NCI-H146 (cell line): ENCODE measurements at places on chromosomes 6 and 20.
A peak's percentile ranks its signal among the peaks of the same experiment; 100 is the strongest.

DNA sequence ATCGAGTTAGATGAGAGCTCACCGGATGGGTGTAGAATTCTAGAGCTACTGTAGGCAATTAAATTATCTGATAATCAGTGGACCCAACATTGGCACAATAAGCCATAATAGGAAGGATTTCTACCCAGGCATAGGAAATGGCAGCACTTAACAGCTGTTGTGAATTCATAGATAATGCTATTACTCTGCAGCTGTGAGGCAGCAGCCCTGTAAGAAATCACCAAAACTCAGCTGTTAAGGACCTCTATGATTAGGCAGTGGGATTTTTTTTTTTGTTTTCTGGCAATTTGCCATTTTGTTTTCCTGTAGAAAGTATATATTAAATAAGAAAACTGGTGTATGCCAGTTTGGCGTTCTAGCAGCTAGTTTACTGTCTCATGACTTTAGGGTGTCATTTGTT is 609.1 kb upstream of the SLC35B3 start:
- DNase-seq: no peak

DNA sequence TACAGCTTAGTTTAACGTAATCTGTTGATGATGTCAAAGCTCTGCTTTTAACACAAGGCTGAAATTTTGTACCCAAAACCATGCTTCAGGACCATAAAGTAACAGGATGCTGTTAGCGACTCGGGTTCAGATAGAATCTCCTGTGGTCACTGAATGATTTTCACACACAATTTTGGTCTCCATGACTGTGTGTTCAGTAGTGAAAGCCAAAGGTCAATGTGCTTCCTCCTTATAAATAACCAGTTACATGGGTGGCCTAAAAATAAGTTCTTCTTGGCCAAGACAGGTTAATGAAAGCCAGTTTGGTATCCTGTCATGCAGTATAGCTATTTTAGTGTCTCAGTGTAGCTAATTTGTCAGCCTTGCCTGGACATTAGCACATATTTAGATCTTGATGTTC is 19.1 kb upstream of the LOC128125822 start:
- no peak for DNase-seq

DNA sequence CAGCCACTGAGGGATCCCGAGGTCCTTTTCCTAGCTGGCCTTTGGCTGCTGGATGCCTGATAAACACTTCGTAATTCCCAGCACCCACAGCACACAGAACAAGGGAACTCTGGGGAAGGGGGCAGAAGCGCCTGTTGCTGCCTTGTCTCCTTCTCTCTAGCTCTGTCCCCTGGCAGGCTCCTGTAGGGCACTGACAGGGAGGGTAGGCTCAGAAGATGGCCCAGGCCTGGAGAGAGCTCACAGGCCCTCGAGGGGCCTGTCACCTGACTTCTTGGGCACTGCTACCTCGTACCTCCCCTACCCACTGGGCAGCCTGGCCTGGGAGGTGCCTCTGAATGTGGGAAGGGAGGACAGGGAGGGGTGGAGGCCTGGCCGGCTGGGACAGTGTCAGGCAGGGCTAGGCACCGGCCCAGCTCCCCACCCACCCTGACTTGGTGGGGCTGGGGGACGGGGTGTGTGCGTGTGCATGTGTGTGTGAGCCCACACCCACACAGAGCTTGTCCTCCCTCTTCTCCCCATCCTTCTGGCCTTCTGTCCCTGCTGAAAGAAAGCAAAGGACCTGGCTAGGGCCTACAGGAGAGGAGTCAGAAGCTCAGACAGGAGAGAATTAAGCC is 18.1 kb downstream of the C6orf132 start:
- no peak for DNase-seq

DNA sequence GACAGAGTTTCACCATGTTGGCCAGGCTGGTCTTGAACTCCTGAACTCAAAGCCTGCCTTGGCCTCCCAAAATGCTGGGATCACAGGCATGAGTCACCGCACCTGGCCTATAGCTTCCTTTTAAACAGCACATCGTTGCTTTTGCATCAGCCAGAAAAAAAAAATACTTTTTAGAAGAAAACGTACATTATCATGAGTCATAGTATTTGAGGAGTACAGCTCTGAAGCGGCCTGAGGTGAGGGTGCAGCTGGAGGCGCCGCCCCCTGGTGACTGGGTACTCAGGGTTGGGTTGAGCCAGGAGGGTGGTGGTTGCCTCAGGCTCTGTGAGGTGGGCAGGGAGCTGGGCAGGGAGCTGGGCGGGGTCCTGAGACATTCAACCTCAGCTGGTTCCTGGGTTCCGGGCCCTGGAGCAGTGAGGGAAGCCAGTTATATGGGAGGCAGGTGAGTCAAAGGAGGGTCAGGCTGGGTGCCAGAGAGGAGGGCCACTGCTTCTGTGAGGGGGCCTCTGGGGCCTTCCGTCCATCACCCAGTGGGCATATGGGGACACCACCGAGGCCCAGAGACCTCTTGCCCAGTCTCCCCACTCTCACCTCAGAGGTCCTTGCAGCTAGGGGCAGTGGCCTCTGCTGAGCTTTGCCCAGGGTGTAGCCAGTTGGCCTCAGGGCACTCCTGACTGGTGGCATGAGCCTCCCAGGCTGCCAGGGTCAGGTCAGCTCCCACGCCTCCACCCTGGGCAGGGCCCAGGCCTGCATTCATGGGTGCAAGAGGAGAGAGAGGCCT is 11.7 kb upstream of the ID1 start:
- peak; percentile 79 for DNase-seq

DNA sequence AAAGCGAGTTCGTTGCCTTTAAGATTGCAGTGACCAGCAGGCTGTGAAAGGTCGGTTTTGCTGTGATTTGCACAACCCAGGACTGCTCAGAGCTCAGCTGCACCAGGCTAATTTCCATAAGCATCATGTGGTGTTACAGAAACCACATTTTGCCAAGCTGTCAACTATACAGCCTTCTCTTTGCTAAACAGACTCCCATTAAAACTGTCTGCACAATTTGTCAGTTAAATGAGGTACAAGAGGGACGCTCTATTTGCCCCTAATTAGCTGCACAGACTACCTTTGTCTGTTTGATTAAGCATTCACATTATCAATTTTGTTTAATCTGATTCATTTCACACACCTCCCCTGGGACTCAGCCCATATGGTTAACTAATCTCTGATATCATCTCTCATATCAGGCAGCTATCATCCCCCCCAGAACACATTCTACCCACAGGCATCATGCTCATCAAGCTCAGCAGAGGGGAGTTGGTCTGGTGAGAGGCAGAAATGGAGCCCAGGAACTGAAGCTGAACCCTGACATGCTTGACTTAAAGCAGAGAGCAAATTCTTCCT is 62.1 kb downstream of the OLIG3 start:
- DNase-seq: no peak

GRCh38 chr6:103570431-103570830 is 1289.3 kb downstream of the HACE1 start:
- no peak for DNase-seq

DNA sequence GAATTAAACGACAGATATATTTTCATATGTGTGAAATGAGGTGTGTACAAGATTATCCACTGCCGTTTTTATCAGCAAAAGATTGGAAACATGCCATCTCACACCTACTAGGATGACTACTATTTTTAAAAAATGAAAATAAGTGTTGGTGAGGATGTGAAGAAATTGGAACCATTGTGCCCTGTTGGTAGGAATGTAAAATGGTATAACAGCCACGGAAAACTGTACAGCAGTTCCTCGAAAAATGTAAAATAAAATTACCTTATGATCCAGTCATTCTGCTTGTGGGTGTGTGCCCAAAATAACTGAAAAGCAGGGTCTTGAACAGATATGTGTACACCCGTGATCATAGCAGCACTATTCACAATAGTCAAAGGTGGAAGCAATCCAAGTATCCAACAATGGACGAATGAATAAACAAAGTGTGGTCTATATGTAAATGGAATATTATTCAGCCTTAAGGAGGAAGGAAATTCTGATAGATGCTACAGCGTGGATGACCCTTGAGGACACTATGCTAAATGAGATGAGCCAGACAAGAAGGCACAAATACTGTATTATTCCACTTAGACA is 27.0 kb upstream of the CCN5 start:
- DNase-seq: no peak

DNA sequence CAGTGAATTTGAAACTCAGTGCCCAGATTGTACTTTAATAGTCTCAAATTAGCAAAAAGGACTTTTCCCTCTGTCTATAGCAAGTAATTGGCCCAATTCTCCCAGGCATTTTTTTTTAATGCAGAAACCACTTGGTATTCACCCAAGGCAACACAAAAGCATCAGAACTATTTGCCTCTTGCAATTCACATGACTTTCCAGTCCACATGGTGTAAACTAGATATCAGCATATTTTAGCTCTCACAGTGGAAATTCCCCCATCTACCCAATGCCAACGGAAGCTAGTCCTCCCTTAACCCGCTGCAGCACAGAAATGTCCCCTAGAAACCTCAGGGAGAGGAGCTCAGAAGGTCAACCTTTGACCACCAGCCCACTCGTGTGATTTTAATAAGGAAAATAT is 103.4 kb upstream of the CDYL start:
- no peak for DNase-seq

- peak; percentile 56 for DNase-seq
Observed at GRCh38 chr20:45969712-45970634, 2.0 kb downstream of the ZNF335 start.

DNA sequence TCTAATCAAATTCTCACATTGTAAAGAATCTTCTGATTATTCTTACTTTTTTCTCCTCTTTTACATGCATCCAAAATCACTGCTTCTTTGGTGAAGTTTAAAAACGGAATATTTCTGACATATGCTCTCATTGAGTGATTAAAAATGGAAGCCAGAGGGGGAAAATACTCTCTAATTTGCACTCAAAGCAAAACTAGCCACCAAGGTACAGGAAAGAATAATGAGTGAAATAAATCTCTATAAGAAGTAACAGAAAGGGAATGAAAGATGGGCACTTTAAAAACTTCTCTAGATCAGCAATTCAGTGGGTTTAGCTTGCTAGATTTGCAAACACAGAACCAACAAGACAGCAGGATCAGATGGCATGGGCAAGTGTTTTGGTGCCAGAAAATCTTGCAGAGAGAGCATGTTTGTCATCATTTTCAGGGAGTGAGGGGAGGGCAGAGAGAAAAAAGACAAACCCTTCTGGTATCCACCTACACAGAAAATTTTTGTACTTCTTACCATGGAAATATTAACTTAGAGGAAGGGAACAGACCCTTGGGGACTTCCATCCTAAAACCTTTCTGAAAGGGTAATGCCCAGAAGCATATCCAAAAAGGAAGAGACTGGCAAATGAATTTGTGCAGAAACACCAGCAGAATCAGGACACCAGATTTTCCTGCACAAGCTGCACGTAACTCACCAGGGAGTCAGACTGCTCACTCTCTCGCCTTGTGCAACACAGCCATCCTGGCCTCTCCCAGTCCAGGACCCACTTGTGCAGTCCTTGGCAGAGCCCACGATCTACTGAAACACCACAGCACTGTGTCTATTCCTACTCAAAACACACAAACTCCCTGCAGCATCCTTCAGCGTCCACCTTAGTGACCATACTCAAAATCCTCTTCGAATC is 270.2 kb upstream of the PRDM1 start:
- DNase-seq: no peak

GRCh38 chr20:54356801-54357200 is 118.6 kb upstream of the DOK5 start:
- DNase-seq: no peak

- DNase-seq: no peak
Observed at GRCh38 chr6:44152533-44152932, 6.1 kb upstream of the CAPN11 start.

- no peak for DNase-seq
Observed at GRCh38 chr20:47164140-47164539, 192.4 kb downstream of the ZMYND8 start.

DNA sequence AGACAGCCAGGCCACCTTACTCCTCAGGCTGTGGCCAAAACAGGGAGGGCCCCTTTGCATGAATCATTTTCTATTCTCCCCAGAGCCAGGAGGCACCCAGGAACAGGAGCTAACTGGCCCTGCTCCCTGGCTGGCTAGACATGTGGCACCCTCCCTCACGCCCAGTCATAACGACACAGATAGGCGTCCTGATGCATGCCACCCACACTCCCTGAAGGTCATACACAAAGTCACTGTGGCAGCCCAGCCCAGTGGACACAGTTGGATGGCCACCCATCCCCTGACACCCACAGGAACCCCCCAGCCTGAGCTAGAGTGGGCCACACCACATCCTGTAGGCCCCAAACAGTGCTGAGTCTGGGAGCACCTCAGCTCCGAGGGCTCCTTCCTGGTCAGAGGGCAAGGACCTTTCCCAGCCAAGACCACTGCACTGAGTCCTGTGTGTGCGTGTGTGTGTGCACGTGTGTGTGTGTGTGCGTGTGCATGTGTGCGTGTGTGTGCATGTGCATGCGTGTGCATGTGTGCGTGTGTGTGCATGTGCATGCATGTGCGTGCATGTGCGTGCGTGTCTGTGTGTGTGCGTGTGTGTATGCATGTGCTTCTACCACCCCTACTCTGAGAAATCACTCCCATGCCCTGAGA is 21.6 kb downstream of the TFEB start:
- DNase-seq: no peak
